Thoracic aorta (tissue), 2 donors: ENCODE measurements at places on chromosomes 1 and 21. TPM values are rescaled to one million over a fixed set of nuclear protein-coding genes. Genes with fewer than 3 reads are reported as not detected.

GRCh38 chr1:147878022-147878421 is 24.6 kb upstream of the GJA8 start:
- no peak for DNase-seq
- no peaks in the 10 kb centered on the region for H3K36me3 ChIP-seq

DNA sequence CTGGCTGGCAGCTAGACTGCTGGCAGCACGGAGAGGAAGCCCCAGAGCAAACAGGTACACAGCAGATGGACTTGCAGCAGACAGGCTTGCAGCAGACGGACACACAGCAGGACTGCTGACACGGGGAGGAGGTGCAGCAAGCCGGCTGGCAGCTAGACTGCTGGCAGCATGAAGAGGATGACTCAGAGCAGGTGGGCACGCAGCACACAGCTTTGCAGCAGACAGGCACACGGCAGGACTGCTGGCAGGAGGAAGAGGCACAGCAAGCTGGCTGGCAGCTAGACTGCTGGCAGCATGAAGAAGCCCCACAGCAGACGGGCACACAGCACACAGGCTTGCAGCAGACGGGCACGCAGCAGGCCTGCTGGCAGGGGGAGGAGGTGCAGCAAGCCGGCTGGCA is 498 bp downstream of the KRTAP10-2 start:
- H3K4me1 ChIP-seq = no peaks in the 10 kb centered on the region
- H3K27ac ChIP-seq = no peak overlapping the region
- no peaks in the 10 kb centered on the region for H3K36me3 ChIP-seq
- DNase-seq = no peak
- no peaks in the 10 kb centered on the region for H3K27me3 ChIP-seq

- no peak for DNase-seq
- H3K27me3 ChIP-seq = no peaks in the 10 kb centered on the region
- H3K27ac ChIP-seq = no peak overlapping the region
- no peak overlapping the region for H3K4me3 ChIP-seq
- H3K36me3 ChIP-seq = no peaks in the 10 kb centered on the region
Measured at GRCh38 chr1:206004826-206005225, 1.6 kb upstream of the RAB7B start.

GRCh38 chr21:29177800-29178199 is 47.4 kb downstream of the MAP3K7CL start:
- H3K4me3 ChIP-seq = no peak overlapping the region
- H3K4me1 ChIP-seq = peaks cover 12% of the 10 kb centered on the region
- H3K36me3 ChIP-seq = no peaks in the 10 kb centered on the region
- DNase-seq = no peak

DNA sequence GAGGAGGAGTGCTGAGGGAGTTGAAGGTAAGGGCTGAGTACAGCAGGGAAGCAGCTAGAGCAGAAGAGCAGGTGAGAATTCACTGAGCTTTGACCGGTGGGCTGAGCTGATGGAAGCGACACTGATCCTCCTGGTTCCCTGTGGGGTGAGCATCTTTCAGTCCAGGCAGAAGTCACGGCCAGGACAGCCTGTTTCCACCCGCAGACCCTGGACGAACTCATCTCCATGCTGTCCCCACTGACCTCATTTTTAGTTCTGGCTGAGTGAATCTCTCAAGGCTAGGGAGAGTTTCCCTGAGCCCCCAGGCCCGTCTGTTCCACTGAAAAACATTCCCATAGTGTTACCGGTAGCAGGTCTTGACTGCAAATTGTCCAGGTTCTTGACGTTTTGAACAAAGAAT is 31.5 kb downstream of the FAM163A start:
- no peak for DNase-seq
- no peak overlapping the region for H3K27ac ChIP-seq
- no peaks in the 10 kb centered on the region for H3K36me3 ChIP-seq
- peaks cover 2% of the 10 kb centered on the region for H3K4me1 ChIP-seq

GRCh38 chr1:64515427-64515826 is 45.5 kb downstream of the CACHD1 start:
- no peaks in the 10 kb centered on the region for H3K27me3 ChIP-seq
- H3K4me1 ChIP-seq = peaks cover 20% of the 10 kb centered on the region
- no peak overlapping the region for H3K4me3 ChIP-seq

DNA sequence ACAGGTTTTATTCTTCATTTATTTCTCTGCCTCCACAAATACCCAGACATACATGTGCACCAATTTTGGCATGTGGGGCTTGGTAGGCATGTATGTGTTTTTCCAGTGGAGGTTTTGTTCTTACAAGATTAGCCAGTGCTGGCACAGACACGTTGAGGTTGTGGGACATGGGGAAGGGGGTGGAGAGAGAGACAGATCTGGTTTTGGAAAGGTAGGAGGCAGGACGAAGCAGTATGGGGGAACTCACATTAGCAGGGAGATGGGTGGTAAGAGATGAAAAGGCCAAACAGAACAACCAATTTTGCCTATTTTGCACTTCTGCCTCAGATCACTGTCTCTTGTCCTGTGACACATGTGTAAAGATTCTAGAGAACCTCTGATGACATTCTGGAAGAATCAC is 166.1 kb upstream of the HMGB4 start:
- no peak overlapping the region for H3K4me3 ChIP-seq
- H3K36me3 ChIP-seq = no peaks in the 10 kb centered on the region
- no peak for DNase-seq
- no peaks in the 10 kb centered on the region for H3K27me3 ChIP-seq

GRCh38 chr1:210571356-210572284 is 242.9 kb downstream of the HHAT start:
- no peak for DNase-seq
- H3K27ac ChIP-seq = no peak overlapping the region
- H3K4me3 ChIP-seq = no peak overlapping the region
- no peaks in the 10 kb centered on the region for H3K36me3 ChIP-seq
- H3K27me3 ChIP-seq = no peaks in the 10 kb centered on the region

DNA sequence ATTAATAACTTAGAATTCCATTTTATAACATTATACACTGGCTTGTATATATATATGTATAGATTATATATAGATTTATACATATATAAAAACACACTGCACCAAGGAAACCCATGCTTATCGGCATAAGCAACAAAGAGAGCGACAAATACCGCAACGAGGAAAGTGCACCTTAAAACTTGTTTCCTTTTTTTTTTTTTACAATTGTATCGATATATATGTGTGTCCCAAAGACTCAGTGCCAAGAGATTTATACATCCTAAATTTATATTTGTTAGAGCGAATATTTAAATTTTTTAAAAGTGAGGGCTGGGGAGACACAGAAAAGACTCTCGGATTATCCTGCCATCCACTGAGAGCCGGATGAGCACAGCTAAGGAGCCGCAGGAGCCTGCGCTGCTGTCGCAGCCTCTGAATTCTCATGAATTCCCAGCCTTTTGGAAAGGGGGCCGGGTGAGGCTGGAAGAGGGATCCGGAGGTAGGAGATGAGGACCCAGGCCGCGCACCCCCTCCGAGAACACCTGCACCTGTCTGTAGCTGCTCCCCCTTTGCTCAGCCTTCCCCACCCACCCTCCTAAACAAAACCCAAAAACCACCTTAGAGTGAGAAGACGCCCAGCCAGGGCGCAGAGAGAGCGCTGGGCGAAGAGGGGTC is 5.2 kb downstream of the DMRTA2 start:
- no peaks in the 10 kb centered on the region for H3K36me3 ChIP-seq
- H3K4me3 ChIP-seq = peak overlapping the region; percentile 66
- DNase-seq = no peak
- peaks cover 47% of the 10 kb centered on the region for H3K27me3 ChIP-seq
- peaks cover 57% of the 10 kb centered on the region for H3K4me1 ChIP-seq
- H3K27ac ChIP-seq = no peak overlapping the region

DNA sequence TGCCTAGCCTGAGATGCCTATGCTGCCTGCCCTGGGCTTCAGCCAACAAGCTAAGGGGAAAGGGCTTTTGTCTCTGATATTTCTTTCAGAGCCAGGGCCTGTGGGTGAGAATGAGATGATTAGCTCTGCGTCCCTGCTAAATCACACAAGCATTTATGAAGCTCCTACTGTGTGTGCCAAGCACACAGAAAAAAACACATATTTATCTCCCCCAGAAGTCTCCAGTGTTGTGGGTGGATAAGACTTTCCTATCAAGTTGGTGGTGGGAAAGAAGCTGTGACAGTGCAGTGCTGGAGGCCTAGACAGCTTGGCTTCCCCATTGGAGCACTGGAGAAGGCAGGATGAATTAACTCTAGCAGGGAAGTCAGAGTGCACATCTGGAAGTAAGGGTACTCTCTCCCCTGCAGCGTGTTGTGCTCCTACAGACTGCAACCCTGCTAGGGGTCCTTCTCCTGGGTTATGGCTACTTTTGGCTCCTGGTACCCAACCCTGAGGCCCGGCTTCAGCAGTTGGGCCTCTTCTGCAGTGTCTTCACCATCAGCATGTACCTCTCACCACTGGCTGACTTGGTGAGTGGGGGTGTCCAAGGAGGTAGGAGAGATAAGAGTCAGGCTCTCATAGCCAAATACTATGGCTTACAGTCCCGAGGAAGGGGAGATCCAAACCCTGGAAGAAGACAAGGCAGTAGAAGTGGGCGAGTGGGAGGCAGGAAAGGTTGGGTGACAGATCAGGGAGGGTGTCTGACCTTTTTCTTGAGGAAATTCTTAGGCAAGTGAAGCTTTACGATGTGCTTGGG is 1.7 kb downstream of the SLC50A1 start:
- DNase-seq = no peak
- H3K4me3 ChIP-seq = peak overlapping the region; percentile 72
- H3K4me1 ChIP-seq = peaks cover 12% of the 10 kb centered on the region
- H3K27me3 ChIP-seq = no peaks in the 10 kb centered on the region
- peak overlapping the region; percentile 94 for H3K27ac ChIP-seq

GRCh38 chr1:27192039-27192529 is 37.2 kb upstream of the SLC9A1 start:
- H3K27ac ChIP-seq = no peak overlapping the region
- DNase-seq = no peak
- no peaks in the 10 kb centered on the region for H3K4me1 ChIP-seq
- H3K27me3 ChIP-seq = no peaks in the 10 kb centered on the region
- H3K36me3 ChIP-seq = no peaks in the 10 kb centered on the region

DNA sequence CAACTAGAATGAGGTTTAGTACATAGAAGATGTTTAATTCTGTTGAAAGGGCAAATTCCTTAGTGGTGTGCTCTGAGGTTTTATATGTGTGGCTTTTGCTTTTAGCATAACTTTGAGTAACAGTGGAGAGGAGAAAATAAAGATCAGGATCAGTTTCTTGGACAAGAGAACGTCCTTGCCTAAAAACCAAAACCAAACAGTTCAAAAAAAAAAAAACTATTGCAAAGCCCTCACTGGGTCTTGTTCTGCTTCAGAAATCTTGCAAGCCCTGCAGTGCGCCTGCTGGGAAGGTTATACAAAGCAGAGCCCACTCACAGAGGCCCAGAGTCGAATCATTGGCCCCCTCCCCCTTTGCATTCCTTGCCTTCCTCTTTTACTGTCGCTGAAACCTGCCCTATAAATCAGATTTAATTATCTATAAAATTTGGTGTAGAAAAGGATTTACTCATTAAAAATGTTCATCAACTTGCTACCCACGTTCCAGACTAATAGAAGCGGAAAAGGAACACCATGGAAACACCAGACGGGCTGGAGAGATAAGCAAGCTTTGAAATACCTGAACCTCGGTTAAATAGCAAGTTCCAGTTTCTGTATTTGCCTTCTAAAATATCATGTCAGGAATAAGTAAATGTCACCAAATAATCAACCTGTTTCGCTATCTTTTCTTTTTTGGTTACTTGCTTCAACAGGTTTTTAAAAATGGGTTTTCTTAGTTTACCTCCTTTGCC is 201.6 kb upstream of the PTBP2 start:
- H3K4me3 ChIP-seq = no peak overlapping the region
- no peak overlapping the region for H3K27ac ChIP-seq
- no peaks in the 10 kb centered on the region for H3K27me3 ChIP-seq
- DNase-seq = no peak

DNA sequence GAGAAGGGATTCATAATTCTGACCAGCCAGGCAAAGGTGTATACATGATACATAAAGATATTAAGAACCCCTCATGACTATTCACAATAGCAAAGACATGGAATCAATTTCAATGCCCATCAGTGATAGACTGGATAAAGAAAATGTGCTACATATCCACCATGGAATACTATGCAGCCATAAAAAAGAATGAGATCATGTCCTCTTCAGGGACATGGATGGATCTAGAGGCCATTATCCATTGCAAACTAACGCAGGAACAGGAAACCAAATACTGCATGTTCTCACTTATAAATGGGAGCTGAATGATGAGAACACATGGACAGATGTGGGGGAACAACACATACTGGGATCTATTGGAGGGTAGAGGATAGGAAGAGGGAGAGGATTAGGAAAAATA is 21.4 kb downstream of the CR1L start:
- no peaks in the 10 kb centered on the region for H3K4me1 ChIP-seq
- no peak for DNase-seq
- peaks cover 16% of the 10 kb centered on the region for H3K27me3 ChIP-seq
- no peak overlapping the region for H3K27ac ChIP-seq

DNA sequence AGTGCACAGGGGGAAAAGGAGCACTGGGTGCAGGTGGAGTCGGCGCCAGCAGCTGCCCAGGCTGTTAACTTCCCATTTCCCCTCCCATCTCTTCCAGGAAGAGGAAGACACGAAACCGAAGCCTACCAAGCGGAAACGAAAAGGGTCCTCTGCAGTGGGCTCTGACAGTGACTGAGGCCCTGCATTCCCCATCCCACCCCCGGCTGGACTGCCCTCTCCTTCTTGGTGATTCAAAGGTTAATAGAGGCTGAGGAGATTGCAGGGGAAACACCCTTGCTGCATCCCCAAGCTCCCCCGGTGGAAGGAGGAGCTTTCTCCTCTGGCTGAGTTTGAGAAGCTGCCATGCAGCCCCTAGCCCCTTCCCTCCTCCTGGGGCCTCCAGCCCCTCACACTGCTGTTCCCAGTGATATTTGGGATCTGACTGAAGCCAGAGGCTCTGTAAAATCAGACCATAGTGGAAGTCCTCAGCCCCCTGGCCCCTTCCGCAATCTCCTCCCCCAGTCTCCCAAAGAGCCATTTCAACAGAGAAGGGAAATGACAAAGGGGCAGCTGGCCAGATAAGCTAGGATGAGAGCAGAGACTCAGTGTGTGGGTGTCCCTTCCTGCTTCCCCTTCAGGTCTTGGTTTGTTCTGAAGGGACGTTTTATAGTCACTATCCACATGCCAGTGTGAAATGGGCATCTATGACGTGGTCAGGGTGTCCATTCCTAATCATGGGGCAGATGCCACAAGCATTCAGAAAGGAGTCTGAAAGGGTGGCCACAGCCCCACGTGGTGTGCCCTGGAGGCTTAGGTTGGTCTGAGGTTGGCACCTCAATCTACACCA is 1.9 kb upstream of the SLC27A3 start:
- H3K36me3 ChIP-seq = peaks cover 39% of the 10 kb centered on the region
- no peaks in the 10 kb centered on the region for H3K27me3 ChIP-seq
- peaks cover 55% of the 10 kb centered on the region for H3K4me1 ChIP-seq
- DNase-seq = no peak

The KCNJ15 gene
- total RNA-seq = 1.8 TPM

The TRIM46 gene
- 5.8 TPM for total RNA-seq

The HFM1 gene
- 1.4 TPM for total RNA-seq
